ENCODE measurements at places on chromosomes 7 and 10.

- DNase-seq = no peak
Observed at GRCh38 chr7:155296006-155296787, 1.5 kb upstream of the INSIG1 start.

GRCh38 chr10:18290651-18291313 lies 150.6 kb downstream of the CACNB2 start:
- no peak for DNase-seq

GRCh38 chr7:101985057-101985902 lies 167.9 kb downstream of the CUX1 start:
- no peak for DNase-seq

- no peak for DNase-seq
Observed at GRCh38 chr10:126609566-126609965, 60.9 kb downstream of the C10orf90 start.

- DNase-seq = peak; percentile 55
Observed at GRCh38 chr7:73606801-73607691, 17.3 kb downstream of the MLXIPL start.

DNA sequence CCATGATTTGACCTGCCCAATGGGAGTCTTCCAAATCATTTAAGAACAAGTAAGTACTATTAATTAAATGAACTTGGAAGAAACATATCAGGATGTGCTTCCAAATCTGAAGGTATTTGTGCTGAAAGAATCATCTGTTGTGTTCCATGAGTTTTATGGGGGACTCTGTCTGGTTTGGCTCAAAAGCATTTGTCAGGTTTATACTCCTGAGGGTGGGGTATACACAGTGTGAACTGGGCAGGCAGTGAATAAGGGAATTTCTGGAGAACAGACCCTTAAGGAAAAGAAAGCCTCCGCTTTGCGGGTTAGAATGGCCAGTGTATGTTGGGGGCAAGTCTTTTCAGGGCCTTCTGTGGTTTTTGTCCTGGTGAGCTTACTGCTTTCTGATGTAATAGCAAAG lies 29.9 kb downstream of the TCF7L2 start:
- DNase-seq = no peak

GRCh38 chr7:28641752-28642545 lies 229.6 kb downstream of the CREB5 start:
- no peak for DNase-seq

GRCh38 chr7:94222516-94222915 lies 172.2 kb upstream of the COL1A2 start:
- DNase-seq = no peak

DNA sequence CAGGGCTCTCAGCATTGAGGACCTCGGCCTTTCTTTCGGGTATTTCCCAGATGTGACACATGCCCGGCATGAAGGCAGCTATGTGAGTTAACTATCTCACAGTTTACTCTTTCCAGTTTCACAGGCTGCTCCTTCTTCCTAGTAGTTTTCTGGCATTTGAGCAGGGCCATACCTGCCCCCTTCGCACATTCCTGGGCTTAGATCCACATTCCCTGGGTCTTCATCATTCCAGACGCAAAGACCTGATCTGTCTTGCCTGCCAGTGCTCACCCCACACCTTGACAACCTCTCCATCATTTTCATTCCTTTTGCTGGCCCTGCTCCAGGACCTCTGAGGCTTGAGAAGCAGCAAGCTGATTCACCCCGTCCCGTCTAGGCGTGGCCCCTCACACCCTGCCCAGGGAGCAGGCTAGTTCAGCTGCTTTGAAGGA lies 227.5 kb downstream of the WDR11 start:
- no peak for DNase-seq

DNA sequence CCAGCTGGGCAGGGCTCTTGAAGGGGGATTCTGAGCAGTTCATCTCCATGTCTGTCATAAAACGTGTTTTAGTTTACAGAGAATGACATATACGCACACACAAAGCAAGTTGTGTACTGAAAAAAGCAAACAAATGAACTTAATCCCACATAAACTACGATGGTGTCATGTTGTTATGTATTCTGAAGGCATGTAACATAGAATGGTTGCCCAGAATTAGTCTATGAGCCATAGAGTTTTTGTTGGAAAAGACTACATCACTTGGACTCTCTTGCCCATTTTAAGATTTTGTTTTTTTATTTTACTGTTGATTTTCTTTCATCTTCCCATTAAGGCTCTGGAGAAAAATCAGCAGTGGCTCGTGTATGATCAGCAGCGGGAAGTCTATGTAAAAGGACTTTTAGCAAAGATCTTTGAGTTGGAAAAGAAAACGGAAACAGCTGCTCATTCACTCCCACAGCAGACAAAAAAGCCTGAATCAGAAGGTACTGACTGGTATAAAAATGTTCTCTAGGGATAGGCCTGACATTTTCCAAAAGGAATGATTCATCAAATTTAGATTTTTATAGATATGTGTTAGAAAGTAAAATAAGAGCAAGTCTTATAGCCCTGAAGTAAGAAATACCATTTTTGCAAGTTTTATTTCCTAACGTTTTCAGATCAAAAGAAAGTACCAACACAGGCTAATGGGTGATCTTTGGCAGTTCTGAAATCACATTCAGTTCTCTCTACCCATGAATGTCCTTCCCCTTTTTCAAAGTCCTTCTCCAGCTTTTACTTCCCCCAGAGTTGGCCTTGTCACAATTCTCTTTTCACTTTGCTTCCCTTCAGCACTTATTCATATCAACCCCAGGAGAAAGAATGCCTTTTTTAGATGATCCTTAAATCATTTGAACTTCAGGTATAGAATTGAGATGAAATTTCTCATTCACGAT lies 18.9 kb downstream of the CEP55 start:
- DNase-seq = peak; percentile 52

DNA sequence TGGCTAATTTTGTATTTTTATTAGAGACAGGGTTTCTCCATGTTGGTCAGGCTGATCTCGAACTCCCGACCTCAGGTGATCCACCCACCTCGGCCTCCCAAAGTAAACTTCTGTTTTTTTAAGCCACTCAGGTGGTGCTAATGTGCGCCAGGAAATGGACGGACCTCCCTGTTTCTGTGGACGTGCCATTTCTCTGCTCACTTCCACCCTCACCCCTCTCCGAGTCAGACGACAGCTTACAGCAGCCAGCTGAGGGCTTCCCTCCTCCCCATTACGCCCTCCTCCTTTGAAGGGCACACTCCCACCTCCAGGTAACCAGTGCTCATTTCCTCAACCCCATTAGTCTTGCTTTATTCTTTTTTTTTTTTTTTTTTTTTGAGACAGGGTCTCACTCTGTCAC lies 41.7 kb upstream of the EZH2 start:
- DNase-seq = no peak

GRCh38 chr10:125797994-125798662 lies 22.5 kb upstream of the MMP21 start:
- DNase-seq = no peak

DNA sequence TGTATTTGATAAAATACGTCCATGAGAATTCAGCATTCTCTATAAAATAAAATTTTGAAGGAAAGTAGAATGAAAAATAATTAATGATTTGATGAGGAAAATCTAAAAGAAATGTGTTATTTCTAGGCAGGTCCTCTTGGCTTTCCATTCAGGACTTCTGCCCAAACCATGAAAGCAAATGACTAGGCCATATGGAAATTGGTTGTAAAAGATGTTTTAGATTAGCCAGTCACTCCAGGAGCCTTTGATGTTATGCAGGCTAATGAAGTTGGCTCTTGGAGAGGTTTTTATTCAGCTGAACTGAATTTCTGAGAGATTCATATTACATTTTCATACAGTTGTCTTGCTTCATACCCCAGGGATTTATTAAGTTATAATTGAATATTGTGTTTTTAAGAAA lies 452.8 kb downstream of the SDK1 start:
- DNase-seq = no peak

GRCh38 chr10:128125416-128125943 lies 743 bp downstream of the MKI67 start:
- no peak for DNase-seq

DNA sequence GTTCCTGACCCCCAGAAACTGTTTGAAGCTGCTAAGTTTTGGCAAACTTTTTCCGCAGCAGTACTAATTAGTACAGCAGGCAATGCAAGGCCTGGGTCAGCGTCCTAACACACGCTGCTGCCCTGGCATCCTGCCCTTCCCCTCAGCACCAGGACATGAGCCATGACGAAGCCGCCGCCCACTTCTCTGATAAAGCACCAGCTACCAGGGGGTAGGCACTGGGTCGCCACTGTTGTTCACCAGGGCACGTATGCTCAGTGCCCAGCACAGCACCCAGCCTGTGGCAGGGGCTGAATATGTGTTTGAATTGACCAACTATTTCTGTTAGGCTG lies 59.5 kb downstream of the CHST15 start:
- DNase-seq = peak; percentile 64

DNA sequence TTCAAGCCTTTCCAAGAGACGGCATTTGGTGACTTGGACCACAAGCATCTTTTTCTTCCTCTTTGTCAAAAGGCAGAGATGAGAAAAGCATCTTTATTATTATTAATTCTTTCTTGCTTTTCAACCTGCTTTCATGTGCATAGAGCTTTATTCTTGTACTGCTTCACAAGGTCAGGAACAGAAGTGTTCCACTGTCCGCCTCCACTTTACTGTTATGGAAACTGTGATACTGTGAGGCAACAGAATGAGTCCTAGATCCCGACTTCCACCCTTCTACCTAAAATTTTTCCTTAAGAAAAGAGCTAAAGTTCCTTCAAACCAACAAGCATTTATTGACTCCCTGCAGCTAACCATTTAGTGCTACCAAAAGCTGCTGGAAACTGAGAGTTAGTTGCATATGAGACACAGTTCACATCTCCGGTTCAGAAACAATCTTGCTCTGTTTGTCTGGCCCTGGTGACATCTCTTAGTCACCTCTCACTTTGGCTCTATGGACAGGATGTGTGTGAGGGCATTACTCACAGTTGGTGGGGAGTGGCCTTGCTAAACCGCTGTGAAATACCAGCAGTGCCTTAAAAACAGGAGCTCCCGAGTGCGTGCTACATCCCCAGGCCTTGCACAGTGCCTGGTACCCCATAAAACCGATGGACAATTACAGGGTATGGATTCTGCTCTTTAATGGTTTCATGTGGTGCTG lies 77.1 kb upstream of the TRIL start:
- peak; percentile 95 for DNase-seq

DNA sequence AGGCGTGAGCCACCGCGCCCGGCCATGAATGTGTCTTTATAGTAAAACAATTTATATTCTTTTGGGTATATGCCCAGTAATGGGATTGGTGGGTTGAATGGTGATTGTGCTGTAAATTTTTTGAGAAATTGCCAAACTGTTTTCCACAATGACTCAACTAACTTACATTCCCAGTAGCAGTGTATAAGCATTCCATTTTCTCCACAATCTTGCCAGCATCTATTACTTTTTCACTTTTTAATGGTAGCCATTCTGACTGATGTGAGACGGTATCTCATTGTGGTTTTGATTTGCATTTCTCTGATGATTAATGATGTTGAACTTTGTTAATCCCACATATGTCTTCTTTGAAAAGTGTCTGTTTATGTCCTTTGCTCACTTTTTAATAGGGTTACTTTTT lies 1187.9 kb downstream of the XPNPEP1 start:
- DNase-seq = no peak

- DNase-seq = no peak
Observed at GRCh38 chr10:57699944-57700343, 567.8 kb downstream of the IPMK start.

DNA sequence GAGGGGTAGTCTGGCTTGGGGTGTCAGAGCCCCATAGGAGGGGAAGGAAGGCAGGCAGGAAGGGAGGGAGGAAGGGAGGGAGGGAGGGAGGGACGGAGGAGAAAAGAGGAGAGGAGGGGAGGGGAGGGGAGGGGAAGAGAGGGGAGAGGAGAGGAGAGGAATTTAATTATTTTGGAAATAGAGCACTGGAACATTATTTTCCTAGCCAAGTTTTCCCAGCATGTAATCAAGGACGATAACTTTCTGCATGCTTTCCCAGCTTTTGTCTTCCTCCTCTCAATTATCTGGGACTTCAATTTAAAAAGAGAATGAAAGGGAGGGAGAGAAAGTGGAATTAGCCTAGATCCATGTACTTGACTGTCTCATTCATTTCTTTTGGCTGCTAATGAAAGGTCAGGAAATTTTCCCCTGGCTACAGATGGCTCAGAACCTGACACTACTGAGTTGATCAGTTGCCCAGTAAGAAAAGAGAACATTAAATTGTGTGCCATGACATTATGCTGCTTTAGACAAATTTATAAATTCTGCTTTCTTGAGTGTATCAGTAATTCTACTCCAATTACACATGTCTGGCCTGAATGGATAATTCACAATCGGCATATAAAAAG lies 148.8 kb downstream of the LRRC4 start:
- no peak for DNase-seq

DNA sequence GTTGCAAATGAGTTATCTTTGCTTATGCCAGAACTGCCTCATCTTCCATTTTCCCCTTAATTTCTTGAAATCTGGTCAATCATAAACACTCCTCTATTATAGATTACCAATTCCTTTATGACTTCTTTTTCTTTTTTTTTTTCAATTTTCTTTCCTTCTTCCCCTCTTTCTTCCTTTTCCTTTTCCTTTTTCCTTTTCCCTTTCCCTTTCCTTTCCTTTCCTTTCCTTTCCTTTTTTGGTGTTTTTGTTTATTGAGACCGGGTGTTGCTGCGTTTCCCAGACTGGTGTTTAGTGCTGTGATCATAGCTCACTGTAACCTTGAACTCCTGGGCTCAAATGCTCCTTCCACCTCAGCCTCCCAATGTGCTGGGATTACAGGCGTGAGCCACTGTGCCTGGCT lies 151.4 kb upstream of the FOXP2 start:
- no peak for DNase-seq

DNA sequence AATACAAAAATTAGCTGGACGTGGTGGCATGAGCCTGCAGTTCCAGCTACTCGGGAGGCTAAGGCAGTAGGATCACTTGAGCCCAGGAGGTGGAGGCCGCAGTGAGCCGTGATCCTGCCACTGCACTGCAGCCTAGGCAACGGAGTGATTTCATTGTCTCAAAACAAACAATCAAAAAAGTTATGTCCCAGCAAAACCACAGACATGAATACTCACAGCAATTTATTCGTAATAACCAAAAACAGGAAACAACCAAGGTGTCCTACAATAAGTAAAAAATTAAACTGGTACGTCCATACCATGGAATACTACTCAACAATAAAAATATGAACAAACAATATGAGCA lies 11.6 kb upstream of the CYTH3 start:
- peak; percentile 47 for DNase-seq

DNA sequence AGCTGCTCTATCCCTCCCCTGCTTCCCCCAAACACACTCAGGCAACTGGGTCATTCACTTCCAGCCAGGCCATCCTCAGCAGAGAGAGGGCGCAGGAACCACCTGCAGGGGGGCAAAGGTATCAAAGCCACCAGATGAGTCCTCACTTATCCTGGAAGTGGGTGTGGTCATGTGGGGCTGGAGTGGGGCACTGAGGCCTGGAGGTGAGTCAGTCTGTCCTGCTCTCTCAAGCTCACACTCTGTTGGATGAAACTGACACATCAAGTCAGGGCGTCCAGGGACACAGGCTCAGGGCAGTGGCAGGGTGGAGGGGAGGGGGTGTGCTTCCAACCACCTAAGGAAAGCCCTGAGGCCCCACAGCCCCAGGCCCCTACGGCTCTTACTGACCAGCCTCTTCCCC lies 8.0 kb upstream of the ELFN1 start:
- no peak for DNase-seq

- DNase-seq = peak; percentile 19
Observed at GRCh38 chr7:93327006-93327633, 95.0 kb downstream of the VPS50 start.

- no peak for DNase-seq
Observed at GRCh38 chr7:78225534-78225933, 427.0 kb downstream of the PHTF2 start.
